ENCODE measurements at places on chromosomes 16 and 17. TPM values are rescaled to one million over a fixed set of nuclear protein-coding genes. Genes with fewer than 3 reads are reported as not detected.

DNA sequence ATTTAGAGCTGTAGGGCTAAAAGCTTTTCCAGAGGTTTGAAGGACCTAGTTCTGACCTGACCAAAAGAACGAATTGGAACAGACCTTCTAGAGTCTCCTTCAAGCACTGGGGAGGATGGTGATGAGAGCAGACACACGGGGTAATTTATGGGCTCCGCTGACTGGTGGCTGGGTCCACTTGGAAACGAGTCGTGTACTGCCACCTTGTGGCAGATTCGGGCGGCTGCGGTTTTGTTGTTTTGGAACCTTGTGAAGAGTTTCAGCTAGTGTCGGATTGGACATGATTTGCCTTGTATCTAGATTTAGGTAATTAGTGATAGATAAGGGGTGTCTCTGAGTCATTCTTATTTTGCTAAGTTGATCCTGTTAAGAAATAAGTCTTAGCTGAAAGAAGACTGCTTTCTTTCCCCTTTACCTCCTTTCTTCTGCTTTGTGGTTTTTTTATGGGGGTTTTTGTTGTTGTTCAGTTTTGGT lies 98.9 kb downstream of the AATF start:
- peak; percentile 90 for DNase-seq

DNA sequence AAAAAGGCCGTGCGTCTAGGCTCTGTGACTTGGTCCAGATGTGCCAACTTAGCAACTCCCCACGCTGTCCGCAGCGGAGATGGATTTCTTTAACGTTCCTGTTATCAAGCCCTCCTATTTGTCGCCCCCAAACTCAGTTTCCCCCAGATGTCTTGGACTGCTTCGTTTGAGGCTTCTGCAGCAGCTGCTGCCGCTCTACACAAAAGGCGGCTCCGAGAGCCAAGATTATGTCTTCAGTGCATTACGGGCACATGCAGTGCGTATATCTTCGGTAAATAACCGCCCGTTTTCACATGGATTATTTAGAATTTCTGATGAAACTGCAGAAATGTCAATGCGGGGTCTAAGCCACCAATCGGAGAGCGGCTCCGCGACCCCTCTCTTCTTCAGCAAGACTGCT lies 240.6 kb upstream of the ZFHX3 start:
- no peak for DNase-seq

- no peak for DNase-seq
Measured at GRCh38 chr17:37276475-37276874, 99.3 kb upstream of the C17orf78 start.

- no peak for DNase-seq
Measured at GRCh38 chr17:32112416-32112815, 29.9 kb upstream of the RHOT1 start.

- no peak for DNase-seq
Measured at GRCh38 chr16:79412783-79413225, 187.7 kb downstream of the MAF start.

- peak; percentile 86 for DNase-seq
Measured at GRCh38 chr16:87636050-87636684, 33.9 kb downstream of the JPH3 start.

- no peak for DNase-seq
Measured at GRCh38 chr17:11241611-11242226, 706 bp downstream of the SHISA6 start.

GRCh38 chr17:78323826-78324390 lies 36.0 kb downstream of the SOCS3 start:
- no peak for DNase-seq

DNA sequence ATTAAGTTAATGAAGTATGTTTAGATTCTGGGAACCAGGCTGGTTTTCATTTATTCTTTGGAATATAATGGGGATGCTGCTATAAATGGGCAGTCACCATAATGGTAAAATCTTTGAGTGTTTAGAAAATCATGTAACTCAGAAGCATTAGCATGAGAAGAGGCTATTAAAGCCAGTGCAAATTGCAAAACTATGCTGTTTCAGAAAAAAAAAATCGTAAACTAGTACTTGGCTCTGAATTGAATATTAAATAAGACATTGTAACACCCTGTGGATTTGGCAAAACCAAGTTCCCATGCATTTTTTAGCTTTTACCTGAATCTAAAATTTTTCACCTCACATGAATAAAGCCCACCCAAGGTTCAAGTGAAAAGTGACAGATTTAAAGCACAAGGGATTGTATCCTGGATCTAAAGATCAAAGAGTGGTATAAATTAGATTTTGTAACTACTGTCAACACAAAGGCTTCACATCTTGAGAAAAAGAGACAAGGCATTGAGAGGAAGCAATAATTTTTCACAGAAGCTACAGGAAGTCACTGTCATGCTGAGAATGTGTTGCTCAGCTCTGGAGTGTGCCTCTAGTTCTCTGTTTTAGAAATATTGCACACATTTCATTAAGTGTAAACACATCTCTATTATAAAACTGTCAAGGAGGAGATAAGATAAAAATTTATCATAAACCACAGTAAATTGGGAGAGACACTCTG lies 142.2 kb downstream of the ABCA8 start:
- no peak for DNase-seq

- DNase-seq, result peak; percentile 45
Measured at GRCh38 chr16:2530629-2531318, 434 bp downstream of the CEMP1 start.

DNA sequence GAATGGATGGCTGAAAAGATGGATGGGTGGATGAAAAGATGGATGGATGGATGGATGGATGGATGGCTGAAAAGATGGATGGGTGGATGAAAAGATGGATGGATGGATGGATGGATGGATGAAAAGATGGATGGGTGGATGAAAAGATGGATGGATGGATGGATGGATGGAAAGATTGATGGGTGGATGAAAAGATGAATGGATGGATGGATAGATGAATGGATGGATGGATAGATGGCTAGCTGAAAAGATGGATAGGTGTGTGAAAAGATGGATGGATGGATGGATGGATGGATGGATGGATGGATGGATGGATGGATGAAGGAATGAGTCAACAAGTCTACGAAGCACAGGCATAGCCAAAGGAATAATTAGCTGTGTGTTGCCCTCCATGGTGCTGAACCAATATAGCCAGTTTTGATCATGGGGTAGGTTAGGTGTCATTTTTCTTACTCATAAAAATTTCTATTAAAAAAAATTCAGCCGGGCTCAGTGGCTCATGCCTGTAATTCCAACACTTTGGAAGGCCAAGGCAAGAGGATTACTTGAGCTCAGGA lies 41.1 kb downstream of the NLRC5 start:
- DNase-seq, result no peak

- DNase-seq, result no peak
Measured at GRCh38 chr16:81410643-81411293, 33.8 kb upstream of the CMIP start.

DNA sequence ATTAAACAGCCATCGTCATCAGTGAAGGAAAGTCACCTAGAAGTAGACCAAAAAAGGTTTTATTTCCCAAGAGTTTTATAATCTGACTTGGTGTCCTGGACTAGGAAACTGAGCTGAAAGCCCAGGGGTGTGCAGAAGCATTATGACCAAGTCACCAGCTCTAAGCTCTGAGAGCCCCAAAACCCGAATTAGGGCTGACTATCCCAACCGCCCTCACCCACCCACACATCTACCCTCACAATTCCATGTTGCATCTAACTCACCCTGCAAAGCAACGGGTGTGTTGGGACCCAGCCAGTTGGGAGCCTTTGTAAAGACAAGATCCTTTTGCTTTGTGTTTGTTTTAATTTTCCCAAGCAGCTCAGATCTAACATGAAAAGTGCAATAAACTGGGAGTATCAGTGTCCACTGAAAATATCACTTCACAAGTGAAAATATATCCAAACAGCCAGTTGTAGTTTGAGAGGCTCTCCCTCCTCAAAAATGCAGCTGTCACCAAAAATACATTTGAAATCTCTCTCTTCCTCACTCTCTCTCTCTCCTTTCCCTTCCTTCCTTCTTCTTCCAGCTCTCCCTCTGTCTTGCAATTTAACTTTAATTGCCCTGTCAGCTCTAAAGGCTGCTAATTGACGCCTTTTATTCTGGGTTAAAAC lies 16.2 kb upstream of the NOG start:
- DNase-seq, result no peak

DNA sequence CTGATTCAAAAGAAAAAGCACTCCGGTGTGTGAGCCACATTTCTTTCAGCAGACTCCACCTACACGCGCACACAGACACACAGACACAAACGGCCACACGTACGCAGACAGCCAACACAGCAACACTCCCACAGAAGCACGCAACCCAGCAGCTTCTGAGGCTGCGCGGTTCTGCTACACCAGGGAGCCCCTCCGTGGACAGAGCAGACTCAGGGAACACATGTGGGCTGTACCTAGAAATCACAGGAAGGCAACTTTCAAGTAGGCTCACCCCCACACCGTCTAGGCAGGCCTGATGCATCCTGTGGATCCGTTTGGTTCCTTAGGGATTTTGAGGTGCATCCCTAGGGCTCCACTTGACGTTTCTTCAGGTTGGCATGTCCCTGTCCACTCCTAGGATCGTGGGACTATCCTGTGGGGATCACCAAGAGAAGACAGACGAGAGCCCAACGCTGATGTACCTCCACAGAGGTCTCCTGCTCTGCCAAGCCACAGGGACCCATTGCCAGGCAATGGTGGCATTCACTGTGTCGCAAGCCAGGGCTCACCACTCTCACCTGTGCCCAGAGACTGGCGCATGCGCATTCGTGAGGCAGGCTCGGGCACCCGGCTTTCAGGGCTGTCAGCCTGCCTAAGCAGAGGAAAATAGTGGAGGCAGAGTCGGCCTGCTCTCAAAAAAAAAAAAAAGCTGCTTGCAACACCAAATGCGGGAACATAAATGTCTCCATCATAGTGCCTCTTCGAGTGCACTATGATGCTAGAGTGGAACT lies 2333.3 kb downstream of the TP53TG3F start:
- DNase-seq, result no peak

- DNase-seq, result no peak
Measured at GRCh38 chr17:11238705-11239104, 2.3 kb upstream of the SHISA6 start.

DNA sequence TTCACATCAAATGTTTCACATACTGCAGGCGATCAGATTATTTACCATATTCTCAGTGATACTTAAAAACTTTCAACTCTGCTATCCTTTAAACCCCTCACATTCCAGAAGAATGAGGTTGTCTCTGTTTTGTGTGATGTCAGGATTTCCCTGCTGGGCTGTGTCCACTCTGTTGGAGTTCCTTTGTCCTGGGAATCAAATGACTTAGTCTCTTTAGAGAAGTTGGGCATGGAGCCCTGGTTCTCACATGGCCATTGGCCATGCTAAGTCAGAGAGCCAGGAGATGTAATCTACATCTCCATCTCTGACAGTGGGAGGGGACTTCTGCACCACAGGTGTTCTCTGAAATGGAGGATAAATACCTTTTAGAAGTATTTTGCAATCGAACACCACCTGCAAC lies 205.1 kb upstream of the MAF start:
- no peak for DNase-seq

DNA sequence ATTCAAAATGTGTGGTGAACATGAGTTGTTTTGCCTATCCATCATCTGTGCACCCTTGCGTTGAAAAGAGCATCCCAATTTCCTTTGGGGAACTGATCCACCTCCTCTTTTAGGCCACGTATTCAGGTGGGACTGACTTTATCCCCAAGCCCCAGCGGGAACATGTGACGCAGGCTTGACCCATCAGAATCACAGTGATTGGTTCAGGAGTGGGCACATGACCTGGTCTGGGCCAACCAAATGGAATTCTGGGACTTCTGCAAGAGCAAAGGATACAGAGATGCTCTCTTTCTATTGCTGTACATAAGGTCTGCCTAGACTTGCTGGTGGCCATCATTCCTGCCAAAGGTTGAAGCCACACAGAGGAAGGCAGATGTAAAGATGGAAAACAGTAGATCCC lies 158.9 kb downstream of the IRX5 start:
- no peak for DNase-seq

- no peak for DNase-seq
Measured at GRCh38 chr17:65771704-65772103, 210.3 kb upstream of the AXIN2 start.

GRCh38 chr16:87410530-87410929 lies 18.4 kb downstream of the MAP1LC3B start:
- DNase-seq, result no peak

DNA sequence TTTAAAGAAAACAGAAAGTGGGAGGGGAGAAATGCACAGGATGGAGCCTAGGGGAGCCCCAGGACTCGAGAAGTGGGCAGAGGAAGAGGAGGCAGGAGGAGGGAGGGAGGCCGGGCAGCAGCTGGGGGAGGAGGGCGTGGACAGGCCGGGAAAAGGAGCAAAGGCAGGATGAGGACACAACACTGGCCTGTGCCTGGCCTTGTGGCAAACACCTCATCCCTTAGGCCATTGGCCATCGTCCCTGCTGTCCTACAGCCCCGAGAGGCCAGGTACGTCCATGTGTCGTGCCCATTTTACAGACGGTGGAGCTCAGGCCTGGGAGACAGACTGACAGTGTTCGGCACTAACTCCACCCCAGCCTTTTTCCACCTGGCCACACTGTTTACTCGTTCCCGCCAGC lies 15.9 kb downstream of the JPH3 start:
- DNase-seq, result no peak

- no peak for DNase-seq
Measured at GRCh38 chr17:27994586-27994985, 47.9 kb upstream of the NLK start.

DNA sequence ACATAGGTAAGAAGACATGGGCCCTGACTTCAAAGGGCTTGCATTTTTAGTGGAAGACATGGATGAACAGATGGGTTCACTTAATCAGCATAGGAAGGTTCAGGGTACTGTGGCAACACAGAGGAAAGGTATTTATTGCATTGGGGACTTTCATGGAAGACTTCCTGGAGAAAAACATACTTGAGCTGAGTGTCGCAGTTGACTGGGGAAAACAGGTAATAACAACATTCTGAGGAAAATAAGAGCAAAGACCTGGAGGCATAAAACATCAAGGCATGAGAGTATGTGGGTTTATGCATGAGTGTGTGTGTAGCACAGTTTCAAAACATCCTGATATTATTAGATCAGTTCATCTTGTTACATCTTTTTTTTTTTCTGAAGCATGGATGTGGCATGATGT lies 82.7 kb downstream of the MAP2K6 start:
- no peak for DNase-seq

NTN3 gene
- total RNA-seq, result not detected

C16orf46 gene
- not detected for total RNA-seq

RAP1GAP2 gene
- 26.2 TPM for total RNA-seq

KRTAP2-3 gene
- total RNA-seq, result not detected

LRRC37A gene
- total RNA-seq, result 8.0 TPM

MYH4 gene
- not detected for total RNA-seq

Measured in activated CD8-positive, alpha-beta memory T cell treated with anti-CD3 and anti-CD28 coated beads, Interleukin-2, amount 10 ng/mL, durations not matched to agents 7 days and 5 days (primary cell).